Hematopoietic multipotent progenitor cell (in vitro differentiated cells): ENCODE measurements at places on chromosomes 11 and 22.

GRCh38 chr11:6568191-6568918 lies 35.1 kb downstream of the RRP8 start:
- peak; percentile 50 for DNase-seq

GRCh38 chr11:115869131-115869530 lies 364.9 kb upstream of the CADM1 start:
- DNase-seq, result no peak

GRCh38 chr11:69617220-69617619 lies 23.7 kb upstream of the CCND1 start:
- DNase-seq, result no peak

DNA sequence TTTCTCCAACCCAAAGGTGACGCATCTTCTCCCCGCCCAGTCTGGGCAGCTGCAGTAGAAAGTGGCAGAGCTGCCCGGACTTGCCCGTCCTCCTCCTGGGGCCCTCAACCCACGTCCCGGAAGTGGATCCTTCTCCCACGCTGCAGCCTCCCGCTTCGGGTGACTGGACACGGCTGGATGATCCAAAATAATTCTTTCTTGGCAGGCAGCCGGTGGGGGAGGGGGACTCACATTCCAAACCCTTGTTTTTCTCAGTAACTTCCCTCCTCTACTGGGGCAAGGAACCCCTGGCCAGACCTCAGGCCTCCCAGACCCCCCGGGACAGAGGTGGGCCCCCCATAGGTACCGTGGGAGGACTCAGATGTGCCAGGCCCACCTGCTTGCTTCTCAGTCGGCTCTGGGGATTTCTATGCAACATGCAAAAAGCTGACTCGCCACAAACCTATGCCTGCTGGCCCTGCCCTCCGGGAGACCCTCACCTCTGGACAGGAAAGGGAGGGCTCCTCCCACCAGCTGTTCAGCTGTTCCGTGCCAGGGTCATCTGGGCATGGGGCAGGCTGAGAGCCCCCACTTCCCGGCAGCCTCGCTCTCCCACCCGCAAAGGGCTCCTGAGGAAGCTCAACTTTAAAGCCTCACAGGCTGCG lies 1.4 kb downstream of the PLXNB2 start:
- DNase-seq, result no peak

GRCh38 chr11:61542024-61542461 lies 33.5 kb downstream of the LRRC10B start:
- DNase-seq, result no peak

DNA sequence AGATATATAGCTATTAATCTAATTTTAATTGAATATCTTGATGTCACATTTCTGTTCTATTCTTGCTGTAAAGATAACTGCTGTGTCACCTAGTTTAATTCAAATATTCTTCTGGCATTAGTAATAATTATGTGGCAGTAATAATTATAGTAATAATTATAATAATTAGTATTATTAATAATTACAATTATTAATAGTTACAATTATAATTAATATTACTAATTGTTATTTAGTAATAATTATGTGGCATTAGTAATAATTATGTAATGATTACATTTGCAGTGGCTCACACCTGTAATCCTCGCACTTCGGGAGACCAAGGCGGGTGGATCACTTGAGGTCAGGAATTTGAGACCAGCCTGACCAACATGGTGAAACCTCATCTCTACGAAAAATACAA lies 1.6 kb upstream of the TRIM5 start:
- no peak for DNase-seq

DNA sequence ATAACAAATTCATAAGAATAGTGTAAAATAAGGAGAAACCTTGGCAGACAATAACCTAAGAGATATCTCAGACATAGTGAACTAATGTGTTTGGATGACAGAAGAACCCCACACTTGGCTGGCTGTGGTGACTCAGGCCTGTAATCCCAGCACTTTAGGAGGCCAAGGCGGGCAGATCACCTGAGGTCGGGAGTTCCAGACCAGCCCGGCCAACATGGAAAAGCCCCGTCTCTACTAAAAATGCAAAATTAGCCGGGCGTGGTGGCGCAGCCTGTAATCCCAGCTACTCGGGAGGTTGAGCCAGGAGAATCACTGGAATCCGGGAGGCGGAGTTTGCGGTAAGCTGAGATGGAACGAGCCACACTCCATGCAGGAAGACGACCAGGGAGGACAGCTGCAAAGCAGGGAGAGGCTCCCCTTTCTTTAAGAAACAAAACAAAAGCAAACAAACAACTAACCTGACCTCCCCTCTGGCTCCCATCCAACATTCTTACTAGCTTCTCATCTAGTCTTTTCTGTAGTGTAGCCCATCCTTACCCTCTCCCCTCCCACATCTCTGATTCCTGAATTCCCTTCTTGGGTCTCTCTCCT lies 84.2 kb downstream of the ZNF280B start:
- no peak for DNase-seq

- peak; percentile 25 for DNase-seq
Observed at GRCh38 chr22:32674925-32675825, 126.3 kb upstream of the TIMP3 start.
